ENCODE measurements at places on chromosomes 16 and 17. TPM values are rescaled to one million over a fixed set of nuclear protein-coding genes. Genes with fewer than 3 reads are reported as not detected.

DNA sequence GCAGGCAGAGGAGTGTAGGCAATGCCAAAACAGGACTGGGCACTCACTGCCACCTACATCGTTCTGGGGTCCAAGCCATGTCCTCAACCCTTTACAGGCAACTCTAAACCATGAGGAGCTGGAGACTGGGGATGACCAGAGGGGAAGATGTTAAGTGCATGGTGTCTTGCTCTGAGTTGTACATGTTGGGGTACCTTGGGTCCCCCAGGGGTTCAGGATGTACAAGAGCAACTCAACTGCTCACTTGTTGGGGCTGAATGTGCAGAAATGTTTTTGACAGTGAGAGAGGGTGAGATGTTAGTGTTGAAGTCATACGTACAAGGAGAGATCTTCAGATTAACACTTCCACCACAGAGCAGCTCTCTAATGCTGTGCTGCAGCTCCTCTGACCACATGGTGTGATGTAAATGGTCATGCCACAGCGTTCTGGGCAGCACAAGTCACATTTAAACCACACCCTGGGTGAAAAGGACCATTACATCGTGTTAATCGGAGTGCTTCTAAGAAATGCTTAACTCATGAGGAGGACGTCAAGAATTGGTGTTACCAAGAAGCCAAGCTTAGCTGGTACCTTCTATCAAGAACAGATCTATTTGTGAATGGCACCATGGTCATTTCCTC is 2.4 kb downstream of the CCL18 start:
- H3K36me3 ChIP-seq, result no peaks in the 10 kb centered on the region
- H3K4me1 ChIP-seq, result no peaks in the 10 kb centered on the region
- no peak overlapping the region for H3K27ac ChIP-seq
- DNase-seq, result no peak

DNA sequence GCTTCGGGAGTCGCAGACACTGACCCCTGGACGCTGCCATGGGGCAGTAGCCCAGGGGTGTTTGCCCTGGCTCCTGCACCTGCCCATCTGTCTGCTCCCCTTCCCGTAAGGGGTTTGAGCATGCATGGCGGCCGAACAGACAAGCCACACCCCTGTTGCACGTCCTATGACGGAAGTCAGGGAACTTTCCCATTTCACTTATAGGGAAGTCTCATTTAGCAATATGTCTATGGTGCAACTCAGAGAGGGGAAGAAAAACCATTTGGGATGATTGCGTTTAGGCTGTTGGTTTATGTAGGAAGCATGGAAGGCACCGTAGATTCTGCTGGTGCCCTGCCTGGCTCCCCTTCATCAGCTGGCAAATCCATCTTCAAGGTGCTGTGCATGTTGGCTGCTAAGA is 112.5 kb downstream of the HAPSTR1 start:
- no peaks in the 10 kb centered on the region for H3K27me3 ChIP-seq
- no peaks in the 10 kb centered on the region for H3K4me1 ChIP-seq
- H3K27ac ChIP-seq, result no peak overlapping the region
- no peak for DNase-seq
- no peak overlapping the region for H3K4me3 ChIP-seq

- H3K27ac ChIP-seq, result no peak overlapping the region
- H3K27me3 ChIP-seq, result no peaks in the 10 kb centered on the region
Observed at GRCh38 chr17:39671651-39672521, 3.6 kb downstream of the PNMT start.

- DNase-seq, result no peak
- no peak overlapping the region for H3K4me3 ChIP-seq
- no peak overlapping the region for H3K27ac ChIP-seq
- H3K4me1 ChIP-seq, result no peaks in the 10 kb centered on the region
- H3K36me3 ChIP-seq, result no peaks in the 10 kb centered on the region
- no peaks in the 10 kb centered on the region for H3K27me3 ChIP-seq
Observed at GRCh38 chr16:27822529-27822928, 241.0 kb downstream of the GSG1L start.

Gene ASPA
- 5.0 TPM for total RNA-seq

Measured in testis (tissue), 5 donors.